Activated naive CD4-positive, alpha-beta T cell treated with anti-CD3 and anti-CD28 coated beads for 36 hours (primary cell): ENCODE measurements at places on chromosomes 13 and 19.

DNA sequence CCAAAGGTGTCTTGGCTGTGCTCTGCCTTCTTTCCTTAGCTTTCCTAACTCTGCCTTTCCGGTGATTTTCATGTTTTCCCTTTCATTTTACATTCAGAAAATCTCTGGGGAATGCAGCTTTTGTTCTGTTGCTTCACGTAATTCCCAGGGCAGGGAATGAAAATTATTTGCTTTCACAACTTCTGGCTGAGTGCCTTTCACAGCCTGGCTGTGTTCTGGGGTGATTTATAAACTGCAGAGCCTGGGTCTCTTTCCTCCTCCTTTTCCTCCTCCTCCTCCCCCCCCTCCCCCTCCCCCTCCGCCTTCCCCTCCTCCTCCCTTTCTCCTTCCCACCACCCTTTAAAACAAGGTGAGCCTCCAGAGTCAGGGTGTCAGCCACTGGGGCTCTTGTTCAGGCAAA is 84.3 kb downstream of the RNASEH2B start:
- peaks cover 12% of the 10 kb centered on the region for H3K4me1 ChIP-seq
- DNase-seq, result no peak
- H3K4me3 ChIP-seq, result no peak overlapping the region
- no peak overlapping the region for H3K27ac ChIP-seq

DNA sequence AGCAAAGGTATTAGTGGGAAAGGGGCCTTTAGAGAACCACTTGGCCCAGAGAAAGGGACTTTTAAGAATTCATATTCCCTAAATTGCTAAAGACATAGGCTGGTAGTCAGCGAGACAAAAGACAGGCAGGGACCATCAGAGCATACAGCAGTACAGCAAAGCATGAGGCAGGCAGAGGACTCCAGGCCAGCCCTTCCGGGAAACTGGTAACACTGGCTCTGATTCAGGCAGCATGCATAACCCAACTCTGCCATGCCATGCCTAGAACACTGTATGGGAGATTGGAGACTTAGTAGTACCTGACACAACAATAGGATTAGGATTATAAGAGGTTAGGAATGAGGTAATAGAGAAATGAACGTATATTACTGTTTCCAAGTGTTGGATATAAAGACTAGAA is 34.9 kb downstream of the CAB39L start:
- DNase-seq, result no peak
- H3K36me3 ChIP-seq, result peaks cover 13% of the 10 kb centered on the region
- H3K27ac ChIP-seq, result no peak overlapping the region

DNA sequence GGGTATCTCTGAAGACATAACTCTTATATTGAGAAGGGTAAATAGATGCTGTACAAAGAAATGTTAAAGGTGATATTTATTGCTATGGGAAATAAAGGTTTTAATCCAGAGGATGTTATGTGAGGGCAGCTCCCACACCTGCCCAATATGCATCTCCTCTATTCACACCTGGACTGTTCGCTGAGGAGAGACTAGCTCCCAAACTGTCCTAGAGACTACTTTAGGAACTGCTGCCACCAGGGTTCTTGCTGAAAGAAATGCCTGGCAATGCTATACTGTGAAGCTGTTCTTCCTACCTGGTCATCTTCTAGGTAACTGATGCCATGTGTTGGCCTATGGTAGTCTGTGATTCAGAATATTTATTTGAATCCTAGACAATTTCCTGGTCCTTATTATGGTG is 1421.5 kb upstream of the SPRY2 start:
- H3K27ac ChIP-seq, result no peak overlapping the region
- H3K36me3 ChIP-seq, result no peaks in the 10 kb centered on the region
- H3K4me3 ChIP-seq, result no peak overlapping the region

- H3K27me3 ChIP-seq, result no peaks in the 10 kb centered on the region
- no peak for DNase-seq
- no peak overlapping the region for H3K27ac ChIP-seq
- no peak overlapping the region for H3K4me3 ChIP-seq
These were observed 431.4 kb downstream of the FGF9 start for GRCh38 chr13:22102271-22102670.

DNA sequence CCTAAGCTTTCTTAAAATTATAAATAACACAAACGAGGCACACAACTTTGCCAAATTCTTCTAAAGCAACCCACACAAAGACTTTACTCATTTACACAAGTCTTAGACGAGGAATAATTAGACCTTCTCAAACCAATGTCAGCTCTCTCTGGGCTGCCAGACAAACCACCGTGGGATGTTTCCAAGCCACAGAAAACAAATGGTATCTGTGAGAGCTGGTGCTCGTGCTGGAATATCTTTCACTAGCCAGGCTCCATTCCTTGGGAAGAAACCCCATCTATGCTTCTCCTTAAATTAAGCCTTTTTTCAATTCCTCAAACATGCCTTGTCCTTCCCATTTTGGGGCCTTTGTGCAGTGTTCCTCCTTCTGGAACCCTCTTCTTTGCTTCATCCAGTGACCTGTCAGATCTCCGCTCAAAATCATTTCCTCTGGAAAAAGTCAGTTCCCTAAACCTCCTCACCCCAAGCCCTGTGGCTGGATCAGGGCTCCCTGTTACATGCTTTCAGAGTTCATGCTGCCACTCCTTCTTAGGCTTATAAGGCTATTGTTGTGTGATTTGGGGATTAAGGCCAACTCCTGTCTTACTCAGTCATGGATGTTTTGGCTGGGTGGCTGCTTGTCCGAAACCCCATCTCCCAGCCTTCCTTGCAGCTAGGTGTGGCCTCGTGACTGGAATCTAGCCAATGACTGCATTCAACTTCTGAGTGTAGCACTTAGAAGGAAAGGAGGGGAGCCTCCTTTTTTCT is 64.2 kb upstream of the GTF2F2 start:
- H3K4me1 ChIP-seq, result peaks cover 30% of the 10 kb centered on the region
- H3K4me3 ChIP-seq, result no peak overlapping the region
- no peak overlapping the region for H3K27ac ChIP-seq
- H3K36me3 ChIP-seq, result no peaks in the 10 kb centered on the region

GRCh38 chr13:34307607-34308006 is 489.7 kb downstream of the RFC3 start:
- no peak for DNase-seq
- no peak overlapping the region for H3K27ac ChIP-seq
- no peak overlapping the region for H3K4me3 ChIP-seq
